ENCODE measurements at places on chromosomes 1 and 21. TPM values are rescaled to one million over a fixed set of nuclear protein-coding genes. Genes with fewer than 3 reads are reported as not detected.

Gene C1orf185
- not detected for total RNA-seq

Gene CD5L
- total RNA-seq: not detected

Gene LCE3E
- not detected for total RNA-seq

Gene TACSTD2
- total RNA-seq: 0.18 TPM

Gene TCEA3
- total RNA-seq: 10.3 TPM

Gene MXRA8
- 3.7 TPM for total RNA-seq

Gene ELAPOR1
- 42.8 TPM for total RNA-seq

Gene PKP1
- total RNA-seq: 1.6 TPM

Gene TRPM2
- 38.0 TPM for total RNA-seq

Gene POU3F1
- 5.5 TPM for total RNA-seq

Gene TNFSF4
- 3.2 TPM for total RNA-seq

Gene TNFRSF9
- 0.29 TPM for total RNA-seq

Gene CYP2J2
- 22.4 TPM for total RNA-seq

Gene UBE2U
- not detected for total RNA-seq

Gene TCHHL1
- not detected for total RNA-seq

Gene FAM151A
- total RNA-seq: not detected

Gene CLCA4
- 1.8 TPM for total RNA-seq

Gene OR6K3
- not detected for total RNA-seq

Gene ETV3L
- total RNA-seq: not detected

Gene OR6N1
- total RNA-seq: not detected

Gene ERICH3
- total RNA-seq: 35.4 TPM

Gene GBP5
- 0.45 TPM for total RNA-seq

Gene AMY2A
- total RNA-seq: 2.9 TPM

Gene MCOLN2
- total RNA-seq: 0.60 TPM

Gene PANK4
- total RNA-seq: 43.4 TPM

Gene PGLYRP4
- total RNA-seq: not detected

Gene TDRD5
- 1.1 TPM for total RNA-seq

Gene FALEC
- 3.1 TPM for total RNA-seq

Gene TINAGL1
- total RNA-seq: 19.0 TPM

Gene GRIK3
- 22.1 TPM for total RNA-seq

Gene SPRR5
- total RNA-seq: not detected

Gene GSTM2
- total RNA-seq: 89.8 TPM

Gene PRKCZ
- total RNA-seq: 167 TPM

Gene NTNG1
- total RNA-seq: 11.5 TPM

Gene TRNP1
- total RNA-seq: 34.8 TPM

Gene GJA5
- total RNA-seq: 4.5 TPM

Gene TMEM82
- total RNA-seq: not detected

Gene TAL1
- total RNA-seq: 6.6 TPM

Gene CFHR4
- total RNA-seq: not detected

Gene SPRR2G
- total RNA-seq: not detected

Gene RNU1-1
- total RNA-seq: 8,249 TPM

Gene MATN1
- total RNA-seq: 1.1 TPM

Gene ARMH1
- 9.6 TPM for total RNA-seq

Gene DPT
- total RNA-seq: 0.56 TPM

Gene IL10
- total RNA-seq: 0.76 TPM

Gene GART
- total RNA-seq: 56.3 TPM

Gene TMEM200B
- total RNA-seq: 1.4 TPM

Gene KCNA3
- total RNA-seq: 17.7 TPM

Gene INSRR
- not detected for total RNA-seq

Gene C1QC
- total RNA-seq: 158 TPM

Gene UTP25
- 11.5 TPM for total RNA-seq

Gene MMP23B
- total RNA-seq: 8.0 TPM

Gene C1orf53
- total RNA-seq: not detected
